ENCODE measurements at places on chromosomes 3 and 15.

DNA sequence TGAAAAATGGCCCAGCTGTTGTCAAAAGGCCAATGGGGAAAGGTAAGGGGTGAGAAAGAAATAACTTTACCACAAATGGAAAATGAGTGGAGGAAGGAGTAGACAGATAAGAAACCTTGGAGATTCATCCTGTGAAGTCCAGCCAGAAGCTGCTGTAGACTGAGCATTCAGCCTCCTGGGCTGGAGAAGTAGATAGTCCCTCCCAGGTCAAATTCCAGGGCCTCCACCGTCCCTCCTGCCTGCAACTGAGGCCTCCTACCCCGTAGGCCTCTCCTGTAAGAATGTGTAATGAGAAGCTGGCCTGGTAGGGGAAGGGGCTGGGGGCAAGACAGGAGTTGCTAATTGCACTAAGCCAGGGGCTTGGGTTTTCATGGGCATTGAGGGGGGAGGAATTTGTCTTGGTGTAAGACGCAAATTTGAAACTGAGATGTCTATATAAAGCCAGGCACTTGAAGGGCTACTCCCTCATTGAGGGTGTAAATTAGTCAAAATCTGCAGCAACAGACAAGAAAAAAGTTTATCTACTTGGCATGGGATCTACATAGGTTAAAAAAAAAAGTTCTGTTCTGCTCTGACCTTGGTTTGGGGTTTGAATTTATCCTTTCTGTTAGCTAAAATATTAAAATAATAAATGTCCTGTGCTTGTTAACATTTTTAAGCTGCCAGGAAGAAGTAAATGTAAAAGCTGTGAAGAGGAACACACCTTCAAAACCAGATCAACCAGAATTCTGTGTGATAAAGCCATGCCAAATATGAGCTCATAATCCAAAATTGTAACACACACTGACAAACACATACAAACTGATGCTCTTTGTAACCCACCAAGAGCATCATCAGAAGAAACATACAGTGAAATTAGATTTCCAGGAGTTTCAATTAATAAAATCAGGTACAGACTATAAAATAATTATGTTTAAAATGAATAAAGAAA is 1.7 kb upstream of the RBP2 start:
- DNase-seq, result no peak

DNA sequence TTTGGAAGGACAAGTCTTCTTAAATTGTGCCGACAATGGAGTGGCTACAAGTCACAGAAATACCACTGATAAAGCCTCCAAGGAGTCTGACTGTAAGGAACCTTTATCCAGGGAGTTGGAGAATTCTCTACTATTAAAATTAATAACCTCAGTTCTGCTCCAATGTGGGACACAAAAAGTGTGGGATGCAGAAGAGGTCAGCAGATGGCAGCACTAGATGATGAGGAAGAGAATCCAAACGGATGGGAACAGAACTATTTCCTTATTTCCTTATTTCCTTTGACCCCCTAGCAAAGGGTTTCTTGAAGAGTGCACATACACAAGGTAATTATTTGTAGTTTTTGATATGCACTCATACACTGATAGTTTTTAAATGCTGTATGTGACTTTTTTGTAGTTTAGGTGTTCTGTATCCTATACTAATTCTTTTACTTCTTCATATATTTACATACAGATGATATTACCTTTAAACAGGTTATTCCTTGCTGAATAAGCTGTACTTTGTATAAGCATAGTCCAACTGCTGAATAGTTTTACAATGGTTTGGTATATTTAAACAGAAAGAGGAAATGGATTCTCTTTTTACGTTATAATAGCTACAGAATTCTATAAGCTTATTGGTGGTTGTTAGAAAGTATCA is 25.6 kb upstream of the NLGN1 start:
- no peak for DNase-seq

DNA sequence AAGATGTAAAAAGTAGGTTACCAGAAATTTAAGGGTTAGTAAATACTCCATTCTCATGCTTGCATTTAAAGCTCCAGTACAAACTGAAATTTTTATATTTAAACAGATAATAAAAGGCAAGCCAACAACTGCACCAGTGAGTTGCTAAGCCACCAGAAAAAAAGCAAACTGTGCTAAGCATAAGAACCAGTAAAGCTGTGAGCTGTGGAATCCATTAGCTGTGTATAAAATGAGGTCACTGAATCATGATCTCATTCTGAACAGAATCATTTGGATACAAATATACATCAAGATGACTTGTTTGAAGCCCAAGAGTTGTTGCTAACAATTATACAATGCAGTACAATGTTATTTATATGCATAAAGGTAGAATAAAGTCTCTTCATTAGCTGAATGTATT is 1312.2 kb downstream of the SI start:
- no peak for DNase-seq

DNA sequence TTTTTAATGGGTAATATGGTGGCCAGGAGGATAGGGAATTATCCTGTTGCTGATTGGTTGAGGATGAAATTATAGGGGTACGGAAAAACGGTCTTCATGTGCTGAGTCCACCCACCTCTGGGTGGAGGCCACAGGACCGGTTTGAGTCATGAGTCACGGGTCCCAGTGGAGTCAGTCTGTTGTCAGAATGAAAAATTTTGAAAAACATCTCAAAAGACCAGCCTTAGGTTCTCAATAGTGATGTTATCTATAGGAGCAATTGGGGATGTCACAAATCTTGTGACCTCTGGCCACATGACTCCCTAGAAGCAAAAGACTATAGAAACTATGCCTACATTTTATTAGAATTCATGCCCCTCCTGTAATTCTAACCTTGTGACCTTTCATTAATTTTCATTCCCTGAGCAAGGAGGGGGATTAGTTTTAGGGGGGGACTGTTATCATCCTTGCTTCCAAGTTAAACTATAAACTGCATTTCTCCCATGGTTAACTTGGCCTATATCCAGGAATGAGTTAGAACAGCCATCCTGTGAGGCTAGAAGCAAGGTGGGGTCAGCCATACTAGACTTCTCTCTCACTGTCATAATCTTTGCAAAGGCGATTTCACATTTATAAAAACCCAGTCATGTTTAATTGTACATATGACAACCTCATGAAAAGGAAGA is 101.2 kb downstream of the TCF12 start:
- DNase-seq, result no peak

DNA sequence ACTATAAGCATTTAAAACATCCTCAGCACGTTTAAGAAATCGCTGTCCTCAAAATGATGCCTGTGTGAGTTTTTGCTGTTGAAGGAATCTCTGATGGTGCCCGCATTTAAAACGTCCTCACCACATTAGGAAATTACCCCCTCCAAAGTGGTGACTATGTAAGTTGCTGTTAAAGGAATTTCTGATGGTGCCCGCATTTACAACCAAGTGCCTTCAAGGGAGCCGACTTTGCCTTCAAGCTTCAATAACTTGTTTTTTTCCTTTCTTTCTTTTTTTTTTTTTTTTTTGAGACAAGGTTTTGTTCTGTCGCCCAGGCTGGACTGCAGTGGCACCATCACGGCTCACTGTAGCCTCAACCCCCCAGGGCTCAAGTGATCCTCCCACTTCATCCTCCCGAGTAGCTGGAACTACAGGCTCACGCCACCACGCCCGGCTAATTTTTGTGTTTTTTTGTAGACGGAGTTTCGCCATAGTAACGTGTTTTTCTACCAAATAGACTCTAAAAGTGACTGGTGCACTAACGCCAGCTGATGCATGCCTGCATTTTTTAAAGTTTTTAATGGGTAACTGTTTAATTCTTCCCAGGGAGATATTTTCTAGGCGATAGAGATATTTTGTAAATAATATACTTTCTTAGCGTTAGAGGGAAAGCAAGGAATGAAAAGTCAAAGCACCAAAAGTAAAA is 19.0 kb upstream of the TSEN2 start:
- no peak for DNase-seq

DNA sequence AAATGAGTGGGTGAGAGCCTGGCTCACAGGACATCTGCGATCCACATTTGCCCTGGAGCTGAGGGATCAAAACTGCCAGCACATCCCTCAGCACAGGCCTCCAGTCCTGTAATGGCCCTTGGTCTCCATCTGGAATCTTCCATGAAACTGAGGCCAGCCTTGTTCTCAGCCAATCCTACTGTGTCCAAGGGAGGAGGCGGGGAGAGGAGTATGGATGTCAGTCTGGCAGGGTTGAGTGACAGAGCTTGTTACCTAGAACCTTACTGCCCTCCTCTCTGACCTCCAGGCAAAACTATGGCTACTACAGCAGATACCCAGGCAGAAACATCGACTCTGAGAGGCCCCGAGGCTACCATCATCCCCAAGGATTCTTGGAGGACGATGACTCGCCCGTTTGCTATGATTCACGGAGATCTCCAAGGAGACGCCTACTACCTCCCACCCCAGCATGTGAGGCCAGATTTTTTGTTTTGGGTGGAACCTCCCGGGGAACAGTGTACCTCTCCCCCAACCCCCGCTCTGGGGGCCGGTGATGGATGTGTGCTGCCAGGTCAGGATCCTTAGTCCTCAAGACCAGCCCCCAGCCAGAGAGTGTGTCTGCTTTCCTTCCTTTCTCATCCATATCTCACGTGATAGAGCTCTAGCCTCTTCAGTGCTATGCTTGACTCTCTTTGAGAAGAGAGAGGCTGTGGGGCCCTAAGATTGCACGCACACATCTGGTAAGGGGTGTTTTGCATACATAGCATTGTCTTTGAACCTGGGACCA is 41.3 kb downstream of the CHDH start:
- no peak for DNase-seq

DNA sequence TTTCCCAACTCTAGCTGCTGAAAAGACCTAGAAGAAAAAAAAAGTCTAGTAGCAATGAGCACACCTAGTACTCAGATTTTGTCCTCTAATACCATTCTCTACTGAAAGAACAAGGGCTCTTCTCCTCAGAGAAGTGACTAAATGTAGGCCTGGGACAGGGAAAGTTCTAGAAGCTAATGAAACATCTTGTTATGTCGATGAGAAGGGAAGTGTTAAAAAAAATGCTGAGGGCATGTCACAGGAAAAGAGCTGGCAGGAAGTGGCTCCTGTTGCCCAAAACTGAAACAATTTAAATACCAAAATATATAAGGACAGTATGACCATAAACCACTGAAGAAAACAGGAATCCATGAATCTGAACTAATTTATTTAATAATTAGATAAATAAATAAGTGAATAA is 581.4 kb upstream of the TBL1XR1 start:
- no peak for DNase-seq

DNA sequence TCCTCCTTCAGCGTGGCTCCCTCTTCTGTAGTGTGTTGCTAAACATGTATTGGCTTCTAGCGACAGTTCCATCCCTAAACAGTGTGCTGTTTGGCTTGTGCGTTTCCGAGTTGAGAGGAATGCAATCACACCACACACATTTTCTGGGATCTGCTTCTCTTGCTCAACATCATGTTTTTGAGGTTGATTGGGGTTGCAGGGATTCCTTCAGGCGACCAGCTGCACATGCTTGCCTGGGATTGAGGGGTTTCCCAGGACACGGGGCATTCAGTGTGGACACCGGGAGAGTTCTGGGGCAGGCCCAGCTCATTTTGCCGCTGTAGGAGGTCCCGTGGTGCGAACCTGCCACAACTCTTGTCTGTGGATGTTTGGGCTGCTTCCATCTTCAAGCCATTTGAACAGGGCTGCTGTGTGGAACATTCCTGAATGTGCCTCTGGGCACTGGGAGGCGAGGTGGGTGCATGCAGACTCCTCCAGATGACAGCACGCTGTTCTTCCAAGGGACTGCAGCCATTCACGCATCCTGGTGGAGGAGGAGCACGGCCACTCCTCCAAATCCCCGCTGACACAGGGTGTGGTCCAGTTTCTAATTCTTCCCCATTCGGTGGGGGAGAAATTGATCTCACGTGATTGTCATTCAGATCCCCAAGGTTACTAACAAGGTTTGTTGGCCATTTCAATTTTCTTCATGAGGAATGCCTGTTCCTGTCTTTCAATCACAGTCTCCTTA is 82.8 kb downstream of the PLXNA1 start:
- no peak for DNase-seq

DNA sequence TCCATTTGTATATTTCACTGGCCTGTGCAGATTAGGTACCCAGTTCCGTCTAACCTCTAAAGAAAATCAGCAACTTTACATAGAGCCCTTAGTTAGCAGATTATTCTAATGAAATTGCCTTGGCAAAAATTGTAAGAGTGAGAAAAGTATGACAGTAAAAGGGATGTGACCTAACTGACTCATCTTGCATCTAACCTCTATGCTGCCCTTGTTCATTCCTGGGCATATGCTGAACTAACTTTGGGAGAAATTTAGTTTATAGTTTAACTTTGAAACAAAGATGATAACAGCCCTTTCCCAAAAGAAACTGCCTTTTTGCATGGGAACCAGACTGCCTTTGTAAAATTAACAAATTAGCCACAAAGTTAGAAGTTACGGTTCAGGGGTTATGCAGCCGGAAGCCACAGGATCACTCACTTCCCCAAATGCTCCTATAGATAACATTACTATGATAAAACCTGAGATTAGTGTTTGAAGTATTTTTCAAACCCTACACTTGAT is 839.8 kb upstream of the ALCAM start:
- DNase-seq, result no peak

DNA sequence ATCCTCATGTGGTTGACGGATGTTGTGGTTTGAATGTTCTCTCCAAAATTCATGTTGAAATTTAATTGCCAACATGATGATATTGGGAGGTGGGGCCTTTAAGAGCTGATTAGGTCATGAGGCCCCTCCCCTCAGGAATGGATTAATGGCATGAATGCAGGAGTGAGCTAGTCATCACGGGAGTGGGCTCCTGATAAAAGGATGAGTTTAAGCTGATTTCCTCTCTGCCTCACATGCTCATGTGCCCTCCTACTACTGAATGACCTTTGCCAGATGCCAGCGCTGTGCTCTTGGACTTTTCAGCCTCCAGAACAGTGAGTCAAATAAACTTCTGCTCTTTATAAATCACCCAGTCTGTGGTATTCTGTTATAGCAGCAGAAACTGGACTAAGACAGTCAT is 111.2 kb downstream of the MYO5A start:
- DNase-seq, result no peak

DNA sequence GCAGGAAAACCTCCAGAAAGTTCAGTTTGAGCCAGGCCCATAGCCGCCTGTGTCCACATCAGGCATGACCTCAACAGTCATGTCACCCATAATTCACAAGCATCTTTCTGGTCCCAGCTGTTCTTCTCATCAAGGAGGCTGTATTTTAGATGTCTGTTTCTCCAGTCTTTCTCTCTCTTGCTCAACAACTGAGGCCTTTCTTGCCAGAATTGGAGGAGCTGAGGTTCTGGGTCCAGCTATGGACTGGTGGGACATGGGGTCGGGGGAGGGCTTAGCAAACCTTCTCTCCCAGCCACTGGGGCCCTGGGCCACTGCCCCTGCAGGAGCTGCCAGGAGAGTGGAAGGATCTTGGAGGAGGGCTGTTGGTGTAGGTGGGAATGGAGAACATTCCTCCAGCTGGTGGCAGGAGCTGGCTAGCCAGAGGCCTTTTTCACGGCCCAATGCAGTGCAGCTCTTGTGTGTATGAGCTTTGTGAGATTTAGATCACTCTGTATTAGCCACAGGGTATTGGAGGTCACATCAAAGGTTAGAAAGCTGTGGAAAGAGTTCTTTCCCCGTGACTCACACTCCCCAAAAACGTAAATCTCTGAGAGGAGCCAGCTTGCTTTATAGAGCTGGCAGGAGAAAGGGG is 23.5 kb downstream of the MAGEF1 start:
- no peak for DNase-seq

- DNase-seq, result no peak
These were observed 499 bp downstream of the RABL3 start for GRCh38 chr3:120741837-120742197.

- DNase-seq, result no peak
These were observed 39.5 kb downstream of the TIGIT start for GRCh38 chr3:114333180-114333922.

Measured in activated effector memory CD4-positive, alpha-beta T cell treated with Interleukin-2 at 50 U/mL for 16 hours (primary cell).